Lower leg skin (tissue), 4 donors: ENCODE measurements at places on chromosomes 13 and 19. TPM values are rescaled to one million over a fixed set of nuclear protein-coding genes. Genes with fewer than 3 reads are reported as not detected.
A peak's percentile ranks its signal among the peaks of the same experiment; 100 is the strongest.

DNA sequence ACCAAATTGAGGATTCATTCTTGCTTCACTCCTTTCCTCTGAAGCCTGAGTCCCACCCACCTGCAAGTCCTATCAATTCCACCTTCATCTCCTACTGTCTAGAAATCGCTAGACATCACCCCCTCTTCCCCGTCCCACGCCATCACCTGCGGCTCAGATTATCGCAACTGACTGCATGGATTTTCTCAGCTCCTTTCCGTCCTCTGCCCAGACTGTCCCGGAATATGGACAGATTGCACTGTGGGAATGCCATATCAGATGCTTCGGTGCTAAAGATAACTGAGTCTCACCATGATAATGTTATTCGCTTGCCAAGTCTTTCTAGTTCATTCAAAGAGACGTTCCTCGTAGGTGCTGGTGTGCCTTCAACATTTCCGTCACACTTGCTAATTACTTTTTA is 66.4 kb upstream of the USP29 start:
- peak; percentile 37 for DNase-seq

The C1QTNF9B gene
- total RNA-seq = not detected

DNA sequence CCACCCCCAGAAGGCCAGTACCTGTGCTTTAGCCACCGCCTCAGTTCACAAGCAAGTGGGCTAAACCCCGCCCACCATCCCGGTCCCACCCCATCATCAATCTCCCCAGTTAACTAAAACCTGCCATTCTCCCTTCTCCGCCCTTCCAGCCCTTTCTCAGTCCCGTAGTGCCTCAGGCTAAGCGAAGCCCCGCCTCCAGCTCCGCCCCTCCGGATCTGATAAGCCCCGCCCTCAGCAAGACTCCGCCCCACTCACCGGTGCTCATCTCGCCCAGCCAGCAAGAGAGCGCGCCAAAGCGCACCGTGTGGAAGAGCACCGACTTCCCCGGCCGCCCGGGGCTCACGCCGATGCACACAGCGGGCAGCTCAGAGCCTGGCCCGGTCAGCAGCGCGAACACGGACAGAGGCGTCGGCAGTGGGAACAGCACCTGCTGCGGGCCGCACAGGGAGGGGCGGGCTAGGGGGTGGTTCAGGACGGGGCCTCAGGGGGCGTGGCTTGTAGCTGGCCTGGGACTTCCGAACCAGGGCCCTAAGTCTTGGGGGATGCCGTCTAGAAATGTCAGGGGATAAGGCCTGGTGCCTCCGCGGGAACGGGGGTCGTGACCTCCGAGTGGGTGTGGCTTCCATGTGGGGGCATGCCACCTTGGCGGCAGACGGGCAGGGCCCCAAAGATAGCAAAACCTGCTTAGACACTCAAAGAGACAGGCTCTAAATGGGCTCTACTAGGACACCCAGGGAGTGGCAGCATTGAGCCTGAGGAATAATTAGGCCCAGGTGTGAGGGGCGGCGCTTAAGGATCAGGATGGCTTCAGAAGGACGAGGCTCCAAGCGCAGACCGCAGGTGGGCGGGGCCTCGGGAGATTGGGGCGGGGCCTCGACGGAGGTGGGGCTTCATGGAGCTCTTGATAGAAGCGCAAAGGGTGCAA is 21.4 kb downstream of the MAP4K1 start:
- DNase-seq = no peak

- DNase-seq = no peak
Measured at GRCh38 chr19:50417111-50418081, 1.3 kb upstream of the SPIB start.

The ZNF431 gene
- total RNA-seq = 20.4 TPM

- no peak for DNase-seq
Measured at GRCh38 chr13:107866941-107867623, 348.3 kb downstream of the LIG4 start.

DNA sequence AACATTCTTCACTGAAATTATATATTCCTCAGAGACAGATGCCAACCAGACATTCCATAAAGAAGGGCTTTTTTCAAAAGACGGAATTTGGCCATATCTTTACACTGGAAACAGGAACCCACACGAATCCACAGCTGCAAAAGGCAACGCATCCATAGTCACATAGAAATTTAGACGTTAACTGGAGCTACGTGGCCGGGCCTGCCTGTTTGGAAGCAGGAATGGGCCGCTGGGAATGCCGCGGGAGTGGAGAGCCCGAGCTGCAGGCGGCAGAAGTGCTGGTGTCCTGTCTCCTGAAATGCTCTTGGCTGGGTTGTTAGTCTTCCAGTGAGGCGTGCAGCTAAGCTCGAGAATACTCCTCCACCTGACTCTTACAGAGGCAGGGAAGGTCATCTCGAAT is 122.2 kb downstream of the KL start:
- DNase-seq = no peak

The LMTK3 gene
- total RNA-seq = 5.7 TPM

The CEACAM6 gene
- total RNA-seq = 23.1 TPM

DNA sequence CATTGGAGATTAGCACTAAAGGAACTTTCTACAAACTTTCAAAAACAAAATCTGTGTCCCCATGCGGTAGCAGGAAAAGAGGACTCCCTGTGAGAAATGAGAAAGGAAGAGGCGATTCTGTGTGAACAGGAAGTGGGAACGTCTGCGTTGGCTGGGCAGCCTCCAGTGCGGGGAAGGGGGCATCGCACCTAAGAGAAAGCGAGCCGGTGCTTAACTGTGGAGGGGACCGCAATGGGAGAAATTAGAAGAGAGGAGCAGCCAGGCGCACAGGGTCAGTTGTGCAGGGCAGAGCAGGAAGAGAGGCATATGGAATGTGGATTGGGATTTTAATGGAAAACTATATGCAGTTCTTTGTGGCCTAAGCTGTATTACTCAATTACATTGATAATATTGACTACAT is 77.4 kb upstream of the DOCK9 start:
- no peak for DNase-seq

DNA sequence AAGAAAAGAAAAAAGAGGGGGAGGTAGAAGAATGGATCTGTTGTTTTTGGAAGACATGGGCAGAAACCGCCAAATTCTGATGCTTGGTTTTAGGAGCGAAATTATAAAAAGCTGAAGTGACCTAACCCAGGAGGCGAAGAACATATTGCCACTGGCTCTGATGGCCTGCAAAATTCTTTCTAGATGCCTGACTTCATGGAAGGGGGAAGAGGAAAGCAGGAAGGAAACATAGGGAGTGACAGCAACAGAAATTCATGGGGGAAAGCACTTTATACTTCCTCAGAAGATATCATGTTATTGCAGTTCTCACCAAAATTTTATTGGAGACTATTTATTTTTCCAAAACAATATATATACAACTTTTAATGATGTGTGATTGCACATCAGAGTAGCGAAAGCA is 213.5 kb downstream of the DLEU7 start:
- DNase-seq = no peak

The CDX2 gene
- not detected for total RNA-seq

GRCh38 chr13:25136880-25137787 is 35.0 kb downstream of the AMER2 start:
- no peak for DNase-seq

GRCh38 chr19:3392480-3392879 is 26.1 kb downstream of the NFIC start:
- DNase-seq = no peak

GRCh38 chr13:102911336-102911735 is 65.5 kb downstream of the ERCC5 start:
- DNase-seq = no peak

GRCh38 chr19:7781157-7781556 is 18.1 kb downstream of the CLEC4M start:
- DNase-seq = peak; percentile 46

The ZNF575 gene
- 0.88 TPM for total RNA-seq

GRCh38 chr19:44845286-44845611 is 848 bp upstream of the NECTIN2 start:
- DNase-seq = no peak

DNA sequence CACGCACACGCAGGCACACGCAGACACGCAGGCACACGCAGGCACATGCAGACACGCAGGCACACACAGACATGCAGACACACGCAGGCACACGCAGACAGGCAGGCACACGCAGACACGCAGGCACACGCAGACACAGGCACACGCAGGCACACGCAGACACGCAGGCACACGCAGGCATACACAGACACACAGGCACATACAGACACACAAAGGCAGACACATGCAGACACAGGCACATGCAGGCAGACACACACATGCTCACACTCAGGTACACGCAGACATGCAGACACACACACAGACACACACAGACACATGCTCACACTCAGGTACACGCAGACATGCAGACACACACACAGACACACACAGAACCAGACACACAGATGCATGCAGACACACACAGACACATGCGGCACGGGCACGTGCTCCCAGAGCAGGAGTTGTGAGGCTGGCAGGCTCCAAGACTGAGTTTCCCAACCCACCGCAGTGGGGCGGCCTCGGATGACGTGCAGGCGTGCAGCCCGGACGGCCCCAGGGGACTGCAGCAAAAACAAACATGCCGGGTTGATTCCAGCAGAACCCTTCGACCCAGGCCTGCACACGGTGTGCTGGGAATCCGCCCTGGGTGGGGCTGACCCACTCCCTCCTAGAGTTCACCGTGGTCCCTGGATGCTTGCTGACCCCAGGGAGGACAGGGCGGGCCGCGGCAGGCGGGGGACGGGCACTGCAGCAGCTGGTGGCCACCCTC is 100.0 kb downstream of the GADD45B start:
- peak; percentile 85 for DNase-seq

The MUC16 gene
- total RNA-seq = 0.04 TPM
